ENCODE measurements at places on chromosomes 11 and 22.

- ATAC-seq, result no peak
Observed at GRCh38 chr22:47626428-47627390, 864.3 kb downstream of the TBC1D22A start.

GRCh38 chr11:125516245-125516644 is 20.2 kb upstream of the FEZ1 start:
- ATAC-seq, result no peak

DNA sequence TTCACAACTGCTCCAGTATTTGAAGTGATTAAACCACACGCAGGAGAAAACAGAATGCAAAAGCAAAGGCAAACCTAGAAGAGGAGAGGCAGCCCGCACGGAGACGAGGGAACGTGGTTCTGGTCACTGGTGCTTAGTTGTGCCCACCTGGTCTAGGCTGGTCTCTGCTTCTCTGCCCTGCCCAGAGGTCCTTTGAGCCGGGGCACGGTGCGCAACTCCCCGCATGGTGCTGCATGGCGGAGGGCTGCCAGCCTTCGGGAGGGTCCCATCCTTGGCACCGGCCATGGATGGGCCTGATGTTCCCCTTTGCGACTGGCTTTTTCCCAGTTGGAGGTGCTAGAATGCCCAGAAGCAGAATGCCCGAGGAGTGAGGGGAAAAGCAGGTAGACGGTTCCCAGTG is 46.1 kb downstream of the KCNC1 start:
- ATAC-seq, result no peak

- no peak for ATAC-seq
Observed at GRCh38 chr22:42317691-42318547, 47.5 kb upstream of the TCF20 start.

GRCh38 chr11:12694183-12694531 is 19.9 kb downstream of the TEAD1 start:
- ATAC-seq, result no peak

DNA sequence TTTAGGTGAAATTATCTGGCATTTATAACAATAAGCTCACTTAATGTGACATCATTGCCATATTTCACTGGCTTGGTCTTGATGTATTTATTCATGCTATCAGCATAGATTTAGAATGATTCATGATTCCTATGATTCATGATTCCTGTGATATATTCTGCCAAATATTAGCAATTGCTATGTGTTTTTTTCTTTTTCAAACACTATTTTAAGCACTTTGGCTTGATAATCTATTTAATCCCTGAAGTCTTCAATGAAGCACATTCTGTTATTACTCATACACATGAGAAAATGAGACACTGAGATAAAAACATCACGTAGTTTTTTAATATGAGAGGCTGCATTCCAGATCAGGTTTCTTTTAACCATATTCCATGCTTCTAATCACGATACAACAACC is 78.5 kb downstream of the LUZP2 start:
- no peak for ATAC-seq

- no peak for ATAC-seq
Observed at GRCh38 chr11:122672892-122673291, 17.4 kb downstream of the UBASH3B start.

GRCh38 chr22:44331881-44332714 is 19.3 kb upstream of the SHISAL1 start:
- ATAC-seq, result no peak

- ATAC-seq, result no peak
Observed at GRCh38 chr11:35419830-35420333, 524 bp upstream of the SLC1A2 start.

- ATAC-seq, result peak; percentile 78
Observed at GRCh38 chr22:39938509-39939111, 21.6 kb upstream of the TMA7B start.

DNA sequence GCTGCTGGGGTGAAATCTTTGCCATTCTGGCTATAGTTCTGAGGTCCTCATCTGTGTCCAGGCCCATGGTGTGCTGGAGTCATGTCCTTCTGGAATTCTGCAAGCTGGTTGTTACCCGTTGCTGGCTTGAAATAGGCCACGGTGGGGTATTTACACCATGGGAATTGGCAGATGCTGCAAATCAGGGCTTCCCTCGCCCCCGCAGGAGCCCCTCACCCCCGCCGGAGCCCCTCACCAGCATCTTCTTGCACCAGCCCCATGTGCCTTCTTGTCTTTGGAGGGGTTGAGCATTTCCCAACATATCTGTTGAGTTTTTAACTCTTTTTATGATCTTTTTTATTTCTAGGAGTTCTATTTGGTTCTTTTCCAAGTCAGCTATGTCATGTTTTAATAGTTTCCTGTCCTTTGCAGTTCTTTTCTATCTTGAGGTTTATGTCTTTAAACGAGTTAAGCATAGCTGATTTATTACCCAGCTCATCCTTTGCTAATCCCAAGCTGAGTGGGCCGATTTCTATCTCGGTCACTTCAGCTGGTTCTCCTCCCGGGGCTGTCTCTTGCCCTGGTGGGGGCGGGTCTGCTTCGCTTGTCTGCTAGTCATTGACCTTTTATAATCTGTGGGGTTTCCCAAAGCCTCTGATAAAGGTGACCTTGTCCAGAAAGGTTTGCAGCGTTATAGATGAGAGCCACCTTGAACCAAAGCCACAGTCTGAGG is 17.6 kb downstream of the ANO1 start:
- no peak for ATAC-seq

- ATAC-seq, result no peak
Observed at GRCh38 chr11:83088965-83089364, 17.3 kb upstream of the RAB30 start.

GRCh38 chr11:74282914-74283371 is 28.5 kb downstream of the P4HA3 start:
- ATAC-seq, result peak; percentile 52

GRCh38 chr11:16807306-16807705 is 68.9 kb downstream of the C11orf58 start:
- no peak for ATAC-seq

Measured in activated T-helper 17 cell treated with anti-CD3 and anti-CD28 coated beads, Interleukin-2, amount 50 U/mL, for 72 hours (primary cell).